Left forelimb (tissue), 1 donor: ENCODE measurements at places on chromosomes 13 and 19.

GRCh38 chr13:23741879-23742510 lies 147.2 kb downstream of the MIPEP start:
- DNase-seq = no peak

GRCh38 chr19:54123682-54124081 lies 8.1 kb downstream of the PRPF31 start:
- DNase-seq = no peak

DNA sequence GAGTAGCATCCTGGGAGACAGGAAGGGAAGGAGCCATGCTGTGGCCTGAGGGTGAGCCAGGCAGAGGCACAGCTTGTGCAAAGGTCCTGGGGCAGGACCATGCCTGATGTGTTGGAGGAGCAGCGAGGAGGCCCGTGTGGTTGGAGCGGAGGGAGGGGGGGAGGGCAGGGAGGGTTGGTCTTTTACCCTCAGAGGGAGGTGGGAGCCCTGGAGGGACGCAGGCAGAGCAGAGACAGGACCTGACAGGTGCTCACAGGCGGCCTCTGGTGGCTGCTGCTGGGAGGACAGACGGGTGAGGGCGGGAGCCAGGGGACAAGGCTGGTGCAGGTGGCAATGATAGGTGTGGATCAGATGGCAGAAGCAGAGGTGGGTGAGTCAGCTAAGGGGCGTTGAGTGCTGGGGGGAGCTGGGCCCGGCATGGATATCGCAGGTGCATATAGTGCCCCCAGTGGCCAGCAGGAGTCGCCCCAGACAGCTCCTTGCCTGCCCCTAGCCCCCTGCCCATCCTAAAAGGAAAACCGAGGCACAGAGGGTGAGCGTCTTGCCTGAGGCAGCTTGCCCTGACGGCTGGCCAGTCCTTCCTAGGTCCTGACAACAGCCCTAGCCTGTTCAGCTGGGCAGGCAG lies 9.8 kb upstream of the GNA15 start:
- DNase-seq = no peak

- DNase-seq = no peak
Measured at GRCh38 chr13:102176846-102177245, 225.0 kb downstream of the FGF14 start.

DNA sequence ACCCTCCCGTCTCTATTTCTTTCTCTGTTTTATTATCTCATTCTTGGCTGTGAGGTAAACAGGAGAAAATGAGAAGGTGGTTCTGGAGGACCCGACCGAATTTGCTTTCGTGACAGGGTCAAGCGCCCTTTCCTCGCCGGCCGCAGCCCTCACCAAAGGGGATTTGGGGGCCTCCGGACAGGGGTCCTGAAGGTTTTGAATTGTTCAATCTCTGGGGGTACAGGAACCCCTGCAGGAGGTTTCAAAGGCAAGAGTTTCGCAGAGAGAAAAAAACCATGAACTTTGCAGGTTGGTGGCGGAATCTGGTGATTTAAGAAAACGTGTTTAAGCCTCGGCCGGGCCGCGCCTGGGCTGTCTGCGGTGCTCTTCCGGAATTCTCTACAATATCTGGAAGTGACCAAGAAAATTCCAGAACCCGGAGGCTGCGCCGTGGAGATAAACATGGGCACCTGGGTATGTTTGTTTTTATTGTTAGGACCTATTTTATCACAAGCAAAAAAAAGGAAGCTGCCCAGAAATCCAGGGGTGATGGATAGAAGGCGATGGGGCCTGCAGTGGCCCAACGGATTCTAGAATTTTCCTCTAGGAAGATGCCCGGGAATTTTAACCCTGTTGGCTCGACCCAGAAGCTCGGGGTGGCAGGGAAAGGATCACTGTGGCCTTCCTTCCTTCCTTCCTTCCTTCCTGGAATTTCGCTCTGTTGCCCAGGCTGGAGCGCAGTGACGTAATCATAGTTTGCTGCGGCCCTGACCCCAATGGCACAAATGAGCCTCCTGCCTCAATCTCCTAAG lies 14.2 kb upstream of the PTBP1 start:
- DNase-seq = no peak

DNA sequence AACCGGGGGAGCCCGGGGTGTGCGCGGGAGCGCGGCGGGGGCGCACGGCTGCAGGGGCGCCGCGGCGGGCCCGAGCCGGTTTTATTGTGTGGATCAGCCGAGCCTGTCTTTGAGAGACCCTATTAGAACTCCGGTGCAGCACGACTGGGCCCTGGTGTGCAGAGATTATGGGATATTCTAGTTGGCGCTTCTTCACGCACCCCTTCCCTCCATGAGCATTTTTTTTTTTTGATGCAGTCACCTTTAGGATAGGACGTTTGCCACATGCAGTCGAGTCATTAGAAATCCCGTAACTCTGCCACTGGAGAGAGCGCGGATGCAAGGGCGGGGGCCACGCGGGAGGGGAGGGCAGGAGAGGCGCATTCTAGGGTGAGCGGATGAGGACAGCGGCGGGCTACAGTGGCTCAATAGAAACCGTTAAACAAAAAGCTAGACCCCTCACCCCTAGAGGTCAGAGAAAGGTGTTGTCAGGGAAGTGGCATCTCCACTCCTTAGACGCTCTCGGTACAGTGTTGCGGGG lies 3.7 kb downstream of the FGF9 start:
- DNase-seq = no peak

- DNase-seq = no peak
Measured at GRCh38 chr13:91017031-91017668, 330.3 kb upstream of the MIR17HG start.

DNA sequence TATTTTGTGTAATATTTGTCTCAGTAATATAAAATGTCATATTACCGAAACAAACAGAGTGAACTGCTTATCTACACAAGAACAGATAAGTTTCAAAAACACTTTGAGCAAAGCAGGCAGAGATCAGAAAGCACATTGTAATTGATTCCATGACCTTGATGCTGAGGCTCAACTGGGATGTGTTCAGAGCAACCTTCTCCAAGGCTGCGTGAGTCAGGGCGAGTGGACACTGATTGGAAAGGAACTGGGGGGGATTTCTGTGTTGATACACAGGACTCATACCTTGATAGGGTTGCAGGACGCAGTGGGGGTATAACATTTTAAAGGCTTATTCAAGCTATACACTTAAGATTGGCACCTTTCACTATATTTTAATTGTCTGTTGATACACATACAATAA lies 1136.3 kb downstream of the UQCRFS1 start:
- no peak for DNase-seq

GRCh38 chr13:74134221-74134776 lies at the start of gene KLF12:
TSS of gene KLF12 (minus strand) at chr13:74134404.
- DNase-seq = peak; percentile 94
